NCI-H526 (cell line): ENCODE measurements at places on chromosomes 1 and 21.
A peak's percentile ranks its signal among the peaks of the same experiment; 100 is the strongest.

GRCh38 chr1:155000411-155000725 lies 2.2 kb upstream of the ZBTB7B start:
- no peak for DNase-seq

GRCh38 chr1:89692601-89693521 lies 59.9 kb downstream of the LRRC8C start:
- no peak for DNase-seq

DNA sequence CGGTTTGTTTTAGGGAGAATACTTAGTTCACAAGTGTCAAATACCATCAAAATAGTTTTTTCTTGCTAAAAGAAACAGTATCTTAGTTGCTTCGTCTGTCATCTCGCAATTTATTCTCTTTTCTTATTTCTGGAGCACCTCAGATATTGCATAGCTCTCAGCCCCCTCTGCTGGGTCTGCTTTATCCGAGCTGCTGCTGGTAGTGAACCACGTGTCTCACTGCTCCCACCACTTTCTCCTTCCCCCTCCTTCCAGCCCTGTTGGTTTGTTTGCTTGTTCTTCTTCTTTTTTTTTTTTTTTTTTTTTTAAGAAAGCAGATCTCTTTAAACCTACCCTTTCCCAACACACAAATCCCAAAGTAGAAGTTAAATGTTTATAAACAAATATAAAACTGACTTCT lies 170.8 kb downstream of the EDEM3 start:
- DNase-seq = no peak

DNA sequence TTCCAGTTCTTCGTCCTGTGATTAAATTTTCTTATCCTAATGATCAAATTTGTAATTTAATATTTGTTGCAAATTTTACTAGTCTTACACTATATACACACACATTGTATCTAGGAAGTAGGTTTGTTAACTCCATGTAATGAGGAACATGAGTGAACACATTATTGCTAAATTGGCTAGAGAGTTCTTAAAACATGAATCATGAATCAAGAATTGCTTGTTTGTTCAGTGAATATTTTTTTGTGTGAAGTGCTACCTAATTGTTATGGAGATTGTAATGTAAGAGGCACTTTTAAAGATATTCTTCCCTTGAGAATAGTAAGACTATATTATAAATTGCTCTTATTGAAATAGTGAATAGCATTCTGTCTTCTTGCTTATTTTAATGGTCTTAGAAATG lies 4.6 kb downstream of the GPSM2 start:
- DNase-seq = no peak

DNA sequence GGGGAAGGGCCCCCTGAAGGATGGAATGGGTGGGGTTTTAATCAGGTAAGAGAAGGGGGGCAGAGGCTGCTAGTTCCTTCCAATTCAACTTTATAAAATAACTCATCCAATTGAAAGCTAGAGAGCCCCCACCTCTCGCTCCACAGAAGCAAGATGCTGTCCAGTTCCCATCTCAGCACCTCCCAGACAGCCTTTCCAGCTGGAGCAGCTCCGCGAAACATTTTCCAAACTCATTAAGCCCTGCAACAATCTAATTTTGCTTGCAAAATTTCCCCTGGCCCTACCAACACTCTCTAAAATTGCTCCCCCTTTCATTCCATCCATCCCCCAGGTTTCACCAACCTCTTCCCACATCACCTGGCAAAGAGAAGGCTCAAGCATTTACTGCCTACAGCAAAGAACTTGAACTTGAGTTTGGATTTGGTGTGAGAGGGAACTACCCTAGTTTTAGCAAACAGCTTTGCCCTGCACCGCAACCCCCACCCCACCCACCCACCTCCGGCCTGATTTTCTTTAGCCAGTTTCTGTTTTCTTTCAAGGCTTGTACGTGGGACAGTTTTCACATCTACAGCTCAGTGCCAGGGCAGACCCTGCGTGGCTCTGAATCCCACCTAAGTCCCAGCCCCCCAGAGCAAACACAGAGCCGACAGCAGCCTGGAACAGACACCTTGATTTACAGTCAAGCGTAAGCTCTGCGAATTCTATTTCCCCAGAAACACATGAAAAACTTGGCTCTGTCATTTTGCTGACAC lies 46.7 kb downstream of the SYF2 start:
- DNase-seq = no peak

DNA sequence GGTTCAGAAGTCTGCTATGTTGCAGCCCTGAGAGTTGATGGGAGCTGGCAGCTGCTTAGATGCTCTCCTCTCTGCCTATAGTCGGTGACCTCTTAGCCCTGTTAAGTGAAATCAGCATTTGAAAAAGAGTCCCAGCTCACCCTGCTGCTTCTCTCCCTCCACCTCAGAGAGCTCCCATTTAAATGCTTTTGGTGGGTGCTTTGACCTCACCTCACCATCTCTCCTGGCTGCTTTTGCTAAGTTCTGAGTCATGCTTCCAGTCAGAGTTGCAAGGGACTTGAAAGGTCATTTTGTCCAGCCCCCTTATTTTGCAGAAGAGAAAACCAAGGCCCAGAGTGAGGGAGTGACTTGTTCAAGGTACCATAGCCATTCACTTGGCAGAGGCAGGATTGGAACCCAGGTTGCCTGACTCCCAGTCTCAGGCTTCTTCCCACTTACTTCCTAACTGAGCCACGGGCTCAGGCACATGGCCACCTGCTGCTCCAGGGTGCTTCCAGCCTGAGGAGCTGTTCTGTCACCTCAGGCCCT lies 3.3 kb downstream of the MAPKAPK2 start:
- no peak for DNase-seq

DNA sequence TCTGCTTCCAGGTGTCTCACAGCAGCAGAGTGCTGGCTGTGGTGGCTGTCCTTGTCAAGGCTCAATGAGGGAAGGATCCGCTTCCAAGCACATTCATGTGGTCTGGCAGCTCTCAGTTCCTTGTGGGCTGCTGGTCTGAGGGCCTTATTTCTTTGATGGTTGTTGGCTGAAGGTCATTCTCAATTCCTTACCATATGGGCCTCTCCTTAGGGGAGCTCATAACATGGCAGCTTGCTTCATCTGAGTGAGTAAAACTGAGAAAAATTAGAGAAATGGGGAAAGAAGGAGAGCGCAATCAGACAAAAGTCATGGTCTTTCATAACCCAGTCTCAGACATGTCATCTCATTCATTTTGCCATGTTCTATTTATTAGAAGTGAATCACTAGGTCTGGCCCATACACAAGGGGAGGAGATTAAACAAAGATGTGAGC lies 81.7 kb upstream of the TSPAN2 start:
- DNase-seq = no peak

- no peak for DNase-seq
Observed at GRCh38 chr1:240646571-240647240, 34.8 kb upstream of the GREM2 start.

DNA sequence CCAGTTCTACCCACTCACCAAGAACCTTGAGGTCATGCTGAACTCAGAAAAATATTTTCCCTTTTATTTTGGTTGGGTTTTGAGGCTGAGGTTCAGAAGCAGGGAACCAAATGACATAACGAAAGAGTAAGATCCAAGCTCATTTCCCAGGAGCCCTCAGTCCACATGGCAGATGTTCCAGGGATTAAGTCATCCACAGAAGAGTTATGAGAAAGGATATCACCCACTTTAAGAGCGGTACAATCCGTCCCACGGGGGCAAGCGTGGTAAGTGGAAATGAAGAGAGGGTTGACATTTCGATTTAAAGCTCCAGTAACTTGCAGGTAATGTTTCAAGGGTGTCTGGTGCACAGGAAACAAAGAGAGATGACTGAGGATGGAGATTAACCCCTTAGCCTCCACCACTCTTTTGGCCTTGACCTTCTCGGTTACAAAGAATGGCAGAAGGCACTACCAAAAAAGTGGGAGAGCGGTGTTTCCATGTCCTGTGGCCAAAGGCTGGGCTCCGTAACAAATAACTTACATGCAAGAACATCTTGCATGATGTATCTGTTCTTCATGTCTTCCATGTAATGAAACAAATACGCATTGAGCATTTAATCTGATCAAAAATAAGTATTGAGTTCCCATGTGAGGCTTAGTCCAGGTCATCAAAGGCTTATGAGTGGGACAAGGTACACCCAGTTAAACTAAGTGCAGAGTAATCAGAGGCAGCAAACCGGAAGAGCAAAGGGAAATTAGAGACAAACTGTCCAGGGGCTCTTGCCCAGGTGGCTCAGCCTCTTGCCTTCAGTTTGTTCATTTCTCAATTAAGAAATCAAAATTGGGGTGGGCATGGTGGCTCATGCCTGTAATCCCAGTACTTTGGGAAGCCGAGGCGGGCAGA lies 241.4 kb downstream of the TOMM20 start:
- DNase-seq = no peak

DNA sequence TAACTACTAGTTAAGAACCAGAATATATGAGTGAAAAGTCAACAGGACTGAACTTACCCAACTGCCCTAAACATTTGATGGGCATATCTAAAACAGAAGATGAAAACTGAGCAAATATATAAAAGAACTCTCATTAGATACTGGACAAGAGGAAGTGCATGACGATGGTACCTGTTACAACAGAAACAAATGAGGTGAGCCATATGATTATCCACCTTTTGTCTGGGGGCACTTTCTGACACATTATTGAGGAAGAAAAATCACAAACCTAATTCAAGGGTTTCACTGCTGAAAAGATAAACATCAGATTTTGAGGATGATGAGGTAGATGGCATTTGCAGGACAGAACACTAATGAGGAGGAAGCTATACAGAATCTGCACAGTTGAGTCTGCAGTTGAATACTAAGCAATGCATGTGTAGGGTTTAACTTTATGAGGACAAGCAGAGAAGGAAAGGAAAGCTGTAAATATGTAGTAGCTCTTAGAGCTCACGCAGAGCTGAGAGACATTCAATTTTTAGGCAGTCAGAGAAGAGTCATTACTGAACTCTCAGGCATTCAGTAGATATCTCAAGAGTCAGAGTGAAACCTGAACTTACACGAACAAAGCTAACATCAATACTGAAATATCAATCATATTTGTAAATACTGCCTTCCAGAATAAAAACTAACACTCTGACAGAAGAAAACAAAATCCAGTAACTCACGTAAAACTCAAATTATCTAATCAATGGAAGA lies 262.1 kb downstream of the AKT3 start:
- no peak for DNase-seq

GRCh38 chr1:226481133-226481532 lies 67.4 kb upstream of the STUM start:
- DNase-seq = no peak

DNA sequence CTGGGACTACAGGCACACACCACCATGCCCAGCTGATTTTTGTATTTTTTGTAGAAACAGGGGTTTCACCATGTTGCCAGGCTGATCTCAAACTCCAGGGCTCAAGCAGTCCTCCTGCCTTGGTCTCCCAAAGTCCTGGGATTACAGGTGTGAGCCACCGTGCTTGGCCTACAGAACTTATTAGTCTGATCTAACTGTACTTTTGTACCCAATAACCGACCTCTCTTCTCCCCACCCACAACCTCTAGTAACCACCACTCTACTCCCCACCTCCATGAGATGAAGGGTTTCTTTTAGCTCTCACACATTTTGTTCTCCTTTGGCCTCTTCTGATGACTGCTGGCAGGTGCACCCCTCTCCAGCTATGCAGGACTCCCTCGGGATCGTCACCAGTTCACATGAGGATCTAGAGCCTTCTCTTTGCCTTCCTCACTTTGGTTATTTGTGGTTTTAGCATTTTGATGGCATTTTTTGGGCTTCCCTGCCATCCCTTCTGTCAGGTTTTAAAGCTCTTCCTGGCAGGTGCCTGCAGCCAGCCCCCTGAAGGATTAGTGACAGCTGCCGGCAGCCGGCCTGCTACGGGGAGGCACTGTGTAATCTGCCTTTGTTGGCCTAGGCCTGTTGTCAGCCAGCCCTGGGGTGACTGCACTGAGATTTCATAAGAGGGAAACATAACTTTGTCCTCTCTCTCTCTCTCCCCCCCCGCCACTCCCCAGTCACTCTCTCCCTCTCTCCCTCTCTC lies 99.8 kb upstream of the ATP1A1 start:
- peak; percentile 30 for DNase-seq

DNA sequence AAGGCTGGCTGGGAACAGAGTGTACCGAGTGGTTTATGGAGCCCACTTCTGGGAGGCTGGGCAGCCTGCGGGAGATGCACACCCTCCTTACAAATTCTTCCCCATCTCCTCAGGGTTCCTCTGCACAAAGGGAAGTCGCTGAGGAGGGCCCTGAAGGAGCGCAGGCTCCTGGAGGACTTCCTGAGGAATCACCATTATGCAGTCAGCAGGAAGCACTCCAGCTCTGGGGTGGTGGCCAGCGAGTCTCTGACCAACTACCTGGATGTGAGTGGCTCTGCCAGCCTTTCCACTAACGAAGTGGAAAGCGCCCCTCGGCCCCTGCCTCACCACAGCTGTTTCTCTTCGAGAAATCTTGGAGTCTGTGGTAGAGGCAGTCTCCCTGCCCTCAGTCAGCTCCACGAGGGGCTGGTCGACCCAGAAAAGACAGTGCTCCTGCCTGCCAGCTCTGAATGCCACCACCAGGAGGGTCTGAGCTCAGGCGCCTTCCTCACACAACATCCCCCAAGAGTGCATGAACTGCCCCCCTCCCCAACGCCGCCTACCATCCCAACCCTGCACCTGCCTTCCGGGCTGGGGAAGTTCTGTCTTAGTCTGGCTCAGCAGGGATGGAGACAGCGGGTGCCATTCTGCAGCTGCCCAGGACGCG lies 31.8 kb downstream of the PROK1 start:
- no peak for DNase-seq

DNA sequence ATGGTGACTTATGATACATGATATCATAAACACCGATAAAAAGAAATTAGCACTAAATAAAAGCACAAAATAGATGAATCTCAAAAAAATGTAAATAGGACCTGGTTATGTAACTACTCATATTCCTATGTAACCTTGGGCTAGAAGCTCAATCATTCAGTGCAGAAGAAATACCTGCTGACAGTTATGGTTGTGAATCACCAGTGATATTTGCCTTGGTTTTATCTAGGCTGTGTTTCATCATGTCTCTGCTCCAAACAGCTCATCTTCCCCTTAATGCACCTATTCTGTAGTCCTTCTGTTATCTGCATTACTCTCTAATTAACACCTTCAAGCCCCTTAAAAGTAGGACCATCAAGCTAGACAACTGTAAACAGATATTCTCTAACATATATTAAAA lies 16.3 kb upstream of the PIGC start:
- DNase-seq = no peak

GRCh38 chr21:41189150-41189745 lies 21.3 kb downstream of the BACE2 start:
- DNase-seq = no peak

DNA sequence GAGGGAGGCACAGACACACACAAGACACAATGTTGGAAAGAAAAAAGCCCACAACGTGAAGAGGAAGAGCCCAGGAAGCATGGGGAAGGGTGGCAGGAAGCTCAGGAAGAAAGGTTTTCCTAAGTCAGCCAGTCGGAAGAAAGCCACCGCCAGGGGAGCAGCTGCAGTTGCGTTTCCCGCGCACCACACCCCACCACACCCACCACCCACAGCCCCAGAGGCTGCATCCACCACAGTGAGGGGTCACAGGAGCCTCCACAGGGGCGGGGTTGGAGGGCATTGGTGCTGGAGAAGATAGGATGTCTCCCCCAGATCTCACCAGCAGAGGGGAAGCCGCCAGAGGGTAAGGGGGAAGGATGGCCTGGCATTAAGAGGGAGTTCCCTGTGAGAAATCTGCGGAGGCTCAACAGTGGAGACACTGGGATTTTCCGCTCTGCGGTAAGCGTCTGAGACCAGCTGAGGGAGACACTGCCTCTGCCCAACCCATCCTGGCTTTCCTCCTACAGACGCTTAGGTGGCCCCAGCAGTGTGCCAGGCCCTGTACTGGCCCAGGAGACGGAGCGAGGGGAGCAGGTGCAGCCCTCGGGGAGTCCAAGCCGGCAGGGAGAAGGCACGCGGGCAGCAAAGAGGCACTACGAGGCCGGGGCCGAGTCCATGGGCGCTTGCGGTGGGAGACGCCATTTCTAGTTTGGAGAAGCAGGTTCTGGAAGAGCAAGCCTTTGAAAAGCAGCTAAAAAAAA lies 19.8 kb downstream of the PGLYRP3 start:
- DNase-seq = no peak
